ENCODE measurements at places on chromosomes 11 and 22.

- no peak for DNase-seq
Observed at GRCh38 chr11:116545912-116546311, 226.9 kb downstream of the BUD13 start.

DNA sequence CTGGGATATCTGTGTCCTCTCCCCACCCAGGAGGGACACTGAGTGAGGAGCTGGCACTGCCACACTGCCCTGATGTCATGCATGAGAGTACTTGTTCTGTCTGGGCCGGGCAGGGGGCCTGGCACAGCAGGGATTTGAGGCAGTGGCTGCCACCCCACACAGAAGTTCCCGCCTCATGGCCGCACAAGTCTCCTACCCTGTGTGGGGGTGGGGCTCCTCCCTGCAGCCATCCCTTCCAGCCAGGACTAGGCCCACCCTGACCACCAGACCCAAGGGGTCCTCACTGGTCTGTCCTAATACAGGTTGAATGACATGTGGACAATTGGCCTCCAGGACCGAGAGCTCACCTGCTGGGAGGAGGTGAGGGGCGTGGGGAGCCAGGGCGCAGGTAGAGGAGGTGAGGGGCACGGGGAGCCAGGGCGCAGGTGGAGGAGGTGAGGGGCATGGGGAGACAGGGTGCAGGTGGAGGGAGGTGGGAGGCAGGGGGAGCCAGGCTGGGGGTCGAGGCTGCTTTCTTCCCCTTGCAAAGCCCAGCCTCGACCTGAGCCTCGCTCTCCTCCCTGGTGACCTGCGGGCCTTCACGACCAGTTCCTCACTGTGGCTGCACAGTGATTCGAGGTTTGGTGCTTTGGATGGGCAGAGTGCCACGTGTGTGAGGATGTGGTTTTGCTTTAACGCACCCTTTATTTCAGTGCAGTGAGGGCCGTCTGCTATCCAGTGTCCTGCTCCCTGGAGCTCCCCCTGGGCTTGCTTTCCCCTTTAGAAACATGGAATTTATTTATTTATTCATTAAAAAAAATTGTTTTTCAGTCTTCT is 7.4 kb downstream of the LZTR1 start:
- no peak for DNase-seq

GRCh38 chr22:44439356-44440223 is 58.4 kb downstream of the RTL6 start:
- DNase-seq: no peak

- no peak for DNase-seq
Observed at GRCh38 chr22:37254209-37254866, 10.3 kb upstream of the RAC2 start.

GRCh38 chr11:104846216-104846615 is 52.0 kb downstream of the CASP12 start:
- no peak for DNase-seq

DNA sequence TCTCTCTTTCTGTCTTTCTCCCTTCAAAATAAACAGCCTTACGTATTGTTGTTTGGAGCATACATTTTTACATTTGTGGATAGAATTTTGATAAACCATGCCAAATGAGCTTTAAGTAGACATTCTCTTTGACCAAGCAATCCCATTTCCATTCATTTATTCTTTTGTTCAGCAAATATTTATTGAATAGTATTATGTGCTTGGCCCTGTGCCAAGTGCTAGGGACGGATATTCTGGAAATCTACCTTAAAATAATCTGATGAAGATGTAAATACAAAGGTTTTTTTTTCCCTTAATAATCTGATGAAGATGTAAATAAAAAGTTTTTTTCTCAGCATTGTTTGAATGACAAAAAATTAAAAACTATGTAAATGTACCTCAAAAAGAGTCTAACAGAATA is 2.1 kb downstream of the OLFML1 start:
- DNase-seq: no peak

All from NCI-H748 treated with DMSO at 0.1 percent for 48 hours (cell line).